ENCODE measurements at places on chromosomes 5 and 9.

GRCh38 chr5:11918463-11919045, 14.3 kb upstream of the CTNND2 start:
- DNase-seq: no peak

DNA sequence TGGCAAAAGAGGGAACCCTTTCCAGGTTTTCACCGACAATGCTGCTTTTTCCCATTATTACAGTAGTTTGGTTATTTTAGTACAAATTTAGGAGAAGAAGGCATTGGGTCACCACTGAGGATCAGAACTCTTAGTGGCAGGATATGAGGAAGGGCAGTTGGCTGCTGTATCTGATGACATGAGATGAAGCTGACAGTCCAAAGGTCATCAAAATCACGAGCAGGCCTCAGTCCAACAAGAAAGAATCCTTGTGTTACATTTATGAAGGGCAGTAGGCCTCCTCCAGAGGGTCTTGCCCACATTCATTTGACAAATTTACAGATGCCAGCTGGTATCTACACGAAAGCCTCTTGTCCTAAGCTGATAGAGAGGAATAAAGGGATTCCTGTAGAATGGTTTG, 49.5 kb upstream of the COL15A1 start:
- DNase-seq: no peak

- DNase-seq: no peak
Measured at GRCh38 chr9:123316053-123316718, 39.8 kb upstream of the CRB2 start.

DNA sequence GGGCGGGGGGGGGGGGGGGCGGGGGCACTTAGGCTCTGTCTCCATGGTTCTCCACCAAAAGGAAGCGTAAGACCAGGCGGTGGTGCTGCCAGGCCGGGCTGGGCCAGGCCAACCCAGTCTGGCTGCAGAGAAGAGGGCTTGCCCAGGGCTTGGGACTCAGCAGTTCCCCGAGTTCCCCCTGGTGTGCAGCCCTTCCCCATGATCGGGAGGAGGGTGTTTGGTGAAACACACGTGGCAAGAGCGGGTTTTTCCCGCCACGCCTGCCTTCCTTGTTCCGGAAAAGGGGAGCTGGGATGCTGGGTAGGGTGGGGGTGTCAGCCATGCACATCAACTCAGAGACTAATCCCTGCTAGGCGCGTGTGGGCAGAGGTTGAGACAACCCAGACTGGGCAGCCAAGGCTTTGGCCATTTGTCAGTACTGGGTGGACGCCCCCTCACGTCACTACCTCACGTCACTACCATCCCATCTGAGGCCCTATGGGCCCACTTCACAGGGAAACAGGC, 32.9 kb downstream of the PRRX2 start:
- DNase-seq: no peak

DNA sequence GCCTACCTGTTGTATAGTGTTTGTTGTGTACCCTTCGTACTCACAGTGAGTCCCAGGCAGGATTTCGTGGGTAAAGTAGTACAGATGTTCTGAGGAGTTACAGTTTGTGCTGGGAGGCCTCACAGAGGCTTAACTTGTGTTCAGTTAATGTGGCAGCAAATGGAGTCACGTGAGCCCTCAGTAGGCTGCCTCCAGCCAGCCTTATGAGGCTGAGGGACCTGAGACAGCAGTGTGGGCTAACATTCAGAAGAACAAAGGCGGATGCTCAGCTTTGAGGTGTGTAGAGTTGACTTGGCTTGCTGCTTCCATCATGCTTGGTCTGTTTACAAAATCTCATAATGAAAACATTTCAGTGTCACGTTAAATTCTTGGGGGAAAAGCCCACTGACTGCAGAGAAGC, 118.1 kb downstream of the TRIO start:
- no peak for DNase-seq

DNA sequence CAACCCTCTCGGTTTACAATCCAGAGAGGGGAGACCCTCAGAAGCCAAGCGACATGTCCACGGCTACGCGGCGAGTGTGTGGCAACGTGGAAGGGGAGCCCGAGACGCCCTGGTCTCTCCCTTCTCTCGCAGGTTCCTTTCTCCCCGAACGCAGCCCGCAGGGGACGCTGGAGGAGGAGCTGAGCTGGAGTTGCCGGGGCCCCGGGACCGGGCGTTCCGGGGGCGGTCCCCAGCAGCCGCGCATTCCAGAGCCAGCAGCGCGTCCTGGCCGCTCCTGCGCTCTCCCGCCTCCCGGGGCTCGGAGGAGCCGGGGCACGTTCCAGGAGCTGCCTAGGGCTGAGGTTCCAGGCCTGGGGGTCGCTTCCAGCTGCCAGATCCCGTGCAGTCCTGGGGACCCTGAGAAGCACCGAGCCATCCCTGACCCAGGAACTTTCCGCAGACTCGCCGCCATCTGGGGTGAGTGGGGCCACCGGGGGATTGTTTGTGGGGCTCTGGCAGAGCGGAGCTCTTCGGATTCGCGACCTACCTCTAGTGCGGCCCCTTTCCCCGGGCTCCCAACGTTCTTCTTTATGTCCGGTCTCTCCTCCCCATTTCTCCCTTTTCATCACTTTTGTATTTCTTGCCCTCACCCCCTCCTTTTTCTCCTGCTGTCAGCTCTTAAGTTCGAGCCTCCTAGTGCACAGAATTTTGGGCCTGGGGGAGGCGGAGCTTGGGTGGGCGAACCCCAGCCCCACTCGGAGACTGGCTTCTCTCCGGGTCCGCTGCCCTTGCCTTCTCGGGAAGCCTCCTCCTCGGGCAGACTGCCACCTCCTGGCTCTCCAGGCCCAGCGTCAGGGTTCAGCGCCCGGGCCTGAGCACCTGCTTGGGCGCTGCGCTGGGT, at the start of gene SMIM3:
SMIM3 (plus strand) TSS at position 241 of the 880 bp plus-strand sequence. CDS start 16,684 bp downstream, outside the sequence.
- peak; percentile 79 for DNase-seq

DNA sequence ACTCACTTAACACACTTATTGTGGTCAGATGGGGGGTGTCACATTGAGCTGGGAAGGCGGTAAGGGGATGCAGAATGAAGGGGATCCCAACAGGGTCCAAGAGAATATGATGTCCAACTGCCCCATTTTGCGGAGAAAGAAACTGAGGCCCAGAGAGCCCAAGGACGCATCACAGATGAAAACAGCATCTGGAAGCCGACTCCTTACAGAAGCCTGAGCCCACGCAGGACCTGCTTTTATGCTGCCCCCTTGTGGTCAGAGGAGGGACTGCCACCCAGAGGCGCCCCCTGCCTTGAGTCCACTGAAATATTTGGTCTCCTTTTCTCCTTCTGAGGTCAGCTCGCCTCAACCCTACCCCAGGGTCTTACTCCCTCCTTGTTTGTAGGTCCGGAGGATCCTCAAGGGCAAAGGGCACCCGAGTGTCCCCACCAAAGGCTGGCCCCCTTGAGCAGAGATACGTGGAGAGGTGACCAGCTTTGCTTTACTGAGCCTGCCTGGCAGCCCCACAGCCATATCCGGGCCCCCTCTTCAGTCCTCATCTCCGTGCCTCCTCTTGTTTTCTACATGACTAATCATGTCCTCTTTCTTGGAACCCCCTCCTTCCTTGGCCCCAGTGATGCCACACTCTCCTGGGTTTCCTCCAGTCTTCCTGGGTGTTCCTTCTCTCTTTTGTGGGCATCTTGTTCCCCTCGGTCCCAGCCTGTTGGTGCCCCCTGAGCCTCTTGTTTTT, 30.0 kb upstream of the TTLL11 start:
- peak; percentile 75 for DNase-seq

GRCh38 chr5:53820802-53821171, 260.3 kb downstream of the NDUFS4 start:
- DNase-seq: peak; percentile 67

- DNase-seq: no peak
Measured at GRCh38 chr9:2290382-2290781, 275.2 kb downstream of the SMARCA2 start.

DNA sequence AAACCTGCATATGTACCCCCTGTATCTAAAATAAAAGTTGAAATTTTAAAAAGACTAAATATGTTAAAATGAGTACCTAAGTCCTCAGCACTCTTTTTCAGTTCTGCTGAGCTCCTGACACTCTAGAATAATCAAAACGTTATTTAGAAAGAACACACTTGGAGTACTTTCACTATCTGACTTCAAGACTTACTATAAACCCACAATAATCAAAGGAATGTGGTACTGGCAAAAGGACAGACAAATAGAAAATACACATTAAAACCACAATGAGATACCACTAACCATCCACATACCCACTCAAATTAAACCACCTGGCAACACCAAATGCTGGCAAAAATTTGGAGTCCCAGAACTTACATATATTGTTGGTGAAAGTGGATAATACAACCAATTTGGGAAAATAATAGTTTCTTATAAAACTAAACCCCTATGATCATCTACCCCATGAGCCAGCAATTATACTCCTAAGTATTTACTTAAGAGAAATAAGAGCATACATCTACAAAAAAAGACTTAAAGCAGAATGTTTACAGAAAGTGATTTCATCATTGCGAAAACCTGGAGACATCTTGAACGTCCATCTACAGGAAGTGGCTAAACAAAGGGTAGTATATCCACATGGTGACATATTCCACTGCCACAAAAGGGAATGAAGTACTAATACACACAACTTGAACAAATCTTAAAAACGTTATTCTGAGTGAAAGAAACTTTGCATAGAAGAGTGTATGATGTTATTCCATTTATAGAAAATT, 12.8 kb upstream of the PRSS3 start:
- DNase-seq: no peak

- DNase-seq: no peak
Measured at GRCh38 chr9:125049212-125050049, 93.9 kb downstream of the SCAI start.

DNA sequence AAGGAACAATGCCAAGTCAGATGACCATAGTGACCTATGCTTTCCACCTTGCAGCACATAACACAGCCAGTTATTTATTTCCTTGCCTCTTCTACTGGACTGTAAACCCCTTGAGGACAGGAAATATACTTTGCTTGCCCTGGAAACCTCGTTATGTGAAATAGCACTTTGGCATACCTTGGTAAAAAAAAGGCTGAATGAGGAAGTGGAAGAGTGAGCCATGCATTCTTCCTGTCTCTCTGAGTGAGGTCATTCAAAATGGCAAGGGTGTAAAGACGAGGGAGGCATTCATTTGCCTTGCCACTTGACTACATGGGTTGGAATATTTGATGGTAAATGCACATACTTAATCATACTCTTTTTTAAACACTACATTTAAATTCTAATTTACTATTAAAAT, 42.8 kb upstream of the SVEP1 start:
- DNase-seq: no peak

DNA sequence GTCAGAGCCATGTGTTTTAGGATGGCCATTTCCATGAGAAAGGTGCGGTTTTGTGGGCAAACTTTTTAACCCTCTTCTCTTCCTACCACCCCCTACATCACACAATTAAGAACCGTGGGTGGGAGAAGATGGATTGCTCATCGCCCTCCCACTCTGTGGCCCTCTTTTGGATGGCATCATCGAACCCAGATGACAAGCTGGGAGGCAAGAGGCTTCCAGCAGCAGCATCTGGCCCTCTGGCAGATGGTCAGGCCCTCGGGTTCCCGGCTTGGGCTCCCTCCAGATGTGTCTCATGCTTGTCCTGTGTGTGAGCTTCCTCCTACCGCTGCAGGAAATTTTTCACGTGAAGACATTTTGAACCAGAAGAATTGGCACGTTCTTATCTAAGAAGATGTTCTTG, 199.9 kb downstream of the EBF1 start:
- no peak for DNase-seq

DNA sequence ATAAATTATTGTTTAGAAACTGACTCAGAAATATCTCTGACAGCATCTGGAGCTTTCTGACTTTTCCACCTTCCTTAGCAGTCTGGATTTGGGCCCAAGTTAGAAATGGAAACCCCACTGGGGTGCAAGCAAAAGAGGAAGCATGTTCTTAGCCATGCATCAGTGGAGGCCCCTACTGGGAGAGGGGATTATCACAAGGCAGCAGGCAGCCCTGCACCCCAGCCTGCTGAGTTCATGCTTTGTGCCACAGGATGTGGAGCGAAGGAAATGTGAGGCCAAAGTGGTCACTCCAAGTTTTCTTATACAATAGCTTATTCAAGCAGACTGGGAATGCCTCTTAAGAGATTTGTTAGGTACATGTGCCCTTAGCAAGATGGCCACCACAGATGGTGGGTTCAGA, 146.5 kb upstream of the TLX3 start:
- peak; percentile 0 for DNase-seq

- peak; percentile 84 for DNase-seq
Measured at GRCh38 chr5:36878392-36879082, 2.0 kb downstream of the NIPBL start.

DNA sequence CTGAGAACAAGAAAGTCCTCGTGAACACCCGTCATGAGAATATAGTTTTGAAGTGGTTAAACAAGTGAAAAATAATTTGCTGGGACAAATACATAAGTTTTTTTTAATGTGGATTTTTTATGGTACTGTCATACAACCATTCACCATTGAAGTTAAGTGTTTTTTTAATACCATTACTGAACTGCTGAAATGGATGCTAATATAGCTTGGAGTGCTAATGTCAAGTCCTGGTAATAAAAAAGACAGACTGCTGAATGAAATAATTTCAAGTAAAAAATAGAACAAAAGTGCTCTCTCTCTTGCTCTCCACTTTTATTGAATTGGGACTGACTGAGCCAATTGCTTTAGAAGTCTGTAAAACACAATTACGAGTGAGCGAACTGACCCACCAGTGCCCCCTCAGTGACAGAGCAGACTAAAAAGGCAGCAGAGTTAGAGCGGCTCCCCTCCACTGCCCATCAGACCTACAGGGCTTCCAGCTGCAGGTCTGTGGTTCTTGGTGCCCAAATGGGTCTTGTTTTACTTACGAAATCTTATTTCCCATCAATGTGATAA, 442.5 kb downstream of the BNC2 start:
- no peak for DNase-seq

GRCh38 chr9:89929673-89930480, 325.1 kb downstream of the GADD45G start:
- no peak for DNase-seq

DNA sequence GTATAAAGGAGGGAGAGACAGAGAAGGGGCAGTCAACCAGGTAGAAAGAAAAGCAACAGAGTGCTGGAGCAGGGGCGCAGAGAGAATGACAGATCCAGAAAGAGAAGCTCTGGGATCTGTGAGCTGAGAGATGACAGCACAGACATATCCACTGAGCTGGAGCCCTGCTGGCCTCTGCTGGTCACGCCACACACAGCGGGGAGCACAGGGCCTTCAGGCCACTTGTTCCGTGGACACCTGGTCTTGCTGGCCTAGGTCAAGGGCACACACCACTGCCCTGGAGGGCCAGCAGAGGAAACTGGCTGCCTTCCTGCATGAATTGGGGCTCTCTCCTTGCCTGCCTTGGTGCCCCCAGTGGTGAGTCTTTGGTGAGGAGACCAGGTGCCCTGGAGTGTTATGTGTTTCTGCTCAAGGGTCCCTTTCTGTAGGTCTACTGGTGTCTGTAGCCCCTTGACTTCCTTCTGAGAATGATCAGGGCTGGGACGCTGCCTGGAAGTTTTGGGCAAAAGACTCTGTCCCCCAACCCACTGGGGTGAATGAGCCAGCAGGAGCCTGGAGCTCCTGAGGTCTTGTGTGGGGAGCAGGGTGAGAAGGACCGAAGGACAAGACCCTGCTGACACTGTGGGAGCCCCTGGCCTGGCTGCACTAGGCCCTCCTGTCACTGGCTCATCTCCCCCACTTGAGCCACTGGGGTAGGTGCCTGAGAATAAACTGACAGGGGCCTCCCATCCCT, 59.2 kb upstream of the ADAMTS2 start:
- no peak for DNase-seq

Measured in NCI-H526 (cell line).